ENCODE measurements at places on chromosomes 13 and 19.

GRCh38 chr13:110418944-110419343 is 111.9 kb downstream of the COL4A2 start:
- no peak for DNase-seq

DNA sequence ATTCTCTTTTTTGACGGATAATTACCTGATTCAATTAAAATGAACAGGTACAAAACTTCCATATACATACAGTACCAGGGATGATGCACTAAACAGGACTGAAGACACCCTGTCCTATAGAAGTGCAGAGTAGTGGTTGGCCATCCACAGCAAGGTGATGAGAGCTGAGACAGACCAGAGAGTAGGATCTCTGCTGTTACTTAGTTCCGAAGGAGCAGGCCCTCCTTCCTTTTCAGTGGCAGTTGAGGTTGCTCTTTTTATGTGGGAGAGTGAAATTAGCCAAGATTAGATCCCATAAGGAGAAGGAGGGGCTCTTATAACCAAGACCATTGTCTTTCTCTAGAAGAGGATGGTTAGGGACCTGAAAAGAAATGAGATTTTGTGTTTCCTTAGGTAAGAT is 4.0 kb downstream of the PDS5B start:
- no peak for DNase-seq

- DNase-seq, result no peak
Measured at GRCh38 chr19:6278051-6278450, 1.7 kb downstream of the MLLT1 start.

DNA sequence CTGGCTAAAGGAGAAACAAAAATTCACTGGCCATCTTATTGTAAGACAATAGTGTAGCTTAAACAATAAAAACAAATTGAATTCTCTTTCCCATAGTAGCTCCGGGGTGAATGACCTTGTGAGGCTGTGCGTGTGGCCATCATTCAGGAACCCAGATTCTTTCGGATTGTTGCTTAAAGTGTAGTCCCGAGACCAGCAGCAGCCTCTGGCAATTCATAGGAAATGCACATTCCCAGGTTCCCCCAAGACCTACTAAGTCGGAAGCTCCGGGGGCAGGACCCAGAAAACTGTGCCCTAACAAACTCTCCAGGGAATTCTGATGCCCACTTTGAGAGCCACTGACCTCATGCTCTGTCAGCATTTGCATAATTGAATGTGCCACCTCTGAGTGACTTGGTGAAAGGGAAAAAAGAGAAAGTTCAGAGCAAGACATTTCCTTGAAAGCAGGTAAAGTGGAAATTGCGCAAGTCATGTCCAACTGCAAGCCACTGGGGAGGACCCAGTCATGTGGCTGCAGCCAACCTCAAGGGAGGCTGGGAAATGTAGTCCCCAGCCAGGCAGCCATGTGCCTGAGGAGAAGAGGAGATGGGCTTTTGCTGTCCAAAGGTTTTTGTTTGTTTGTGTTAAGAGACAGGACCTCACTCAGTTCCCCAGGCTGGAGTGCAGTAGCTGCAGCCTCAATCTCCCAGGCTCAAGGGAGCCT is 50.7 kb upstream of the PNMA8B start:
- DNase-seq, result no peak

- no peak for DNase-seq
Measured at GRCh38 chr19:13864046-13864666, 12.8 kb upstream of the NANOS3 start.

GRCh38 chr13:94710881-94711560 is 1.3 kb downstream of the SOX21 start:
- no peak for DNase-seq

DNA sequence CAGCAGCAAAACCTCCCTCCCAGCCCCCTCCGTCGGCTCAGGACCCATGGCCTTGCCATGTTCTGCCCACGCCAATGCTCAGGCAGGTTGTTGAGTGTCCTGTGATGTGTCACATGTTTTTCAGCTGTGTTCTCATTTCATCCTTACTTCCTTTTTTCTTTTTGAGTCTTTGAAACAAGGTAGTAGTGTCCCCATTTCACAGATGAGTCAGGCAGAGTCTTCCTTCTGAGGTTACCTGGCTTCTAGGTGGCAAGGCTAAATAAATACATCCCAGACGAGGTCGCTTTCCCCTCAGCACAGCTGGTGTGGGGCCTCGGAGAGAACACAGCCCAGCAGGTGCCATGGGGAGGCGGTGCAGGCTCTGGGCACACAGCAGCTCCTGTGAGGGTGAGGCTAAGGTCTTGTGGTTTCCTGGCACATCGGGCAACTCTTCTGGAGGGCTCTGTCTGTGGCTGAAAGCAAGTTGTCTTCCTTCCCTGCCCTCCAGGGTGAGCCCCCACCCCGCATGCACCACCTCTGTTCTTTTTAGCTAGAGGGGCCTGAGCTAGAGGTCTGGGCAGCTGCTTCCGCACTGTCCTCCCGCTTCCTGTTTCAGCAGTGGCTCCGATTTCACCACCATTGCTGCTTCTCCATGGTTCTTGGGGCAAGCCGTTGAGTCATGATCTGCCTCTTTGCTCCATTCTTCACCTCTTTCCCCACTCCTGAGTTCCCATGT is 15.1 kb downstream of the PRAM1 start:
- peak; percentile 35 for DNase-seq

DNA sequence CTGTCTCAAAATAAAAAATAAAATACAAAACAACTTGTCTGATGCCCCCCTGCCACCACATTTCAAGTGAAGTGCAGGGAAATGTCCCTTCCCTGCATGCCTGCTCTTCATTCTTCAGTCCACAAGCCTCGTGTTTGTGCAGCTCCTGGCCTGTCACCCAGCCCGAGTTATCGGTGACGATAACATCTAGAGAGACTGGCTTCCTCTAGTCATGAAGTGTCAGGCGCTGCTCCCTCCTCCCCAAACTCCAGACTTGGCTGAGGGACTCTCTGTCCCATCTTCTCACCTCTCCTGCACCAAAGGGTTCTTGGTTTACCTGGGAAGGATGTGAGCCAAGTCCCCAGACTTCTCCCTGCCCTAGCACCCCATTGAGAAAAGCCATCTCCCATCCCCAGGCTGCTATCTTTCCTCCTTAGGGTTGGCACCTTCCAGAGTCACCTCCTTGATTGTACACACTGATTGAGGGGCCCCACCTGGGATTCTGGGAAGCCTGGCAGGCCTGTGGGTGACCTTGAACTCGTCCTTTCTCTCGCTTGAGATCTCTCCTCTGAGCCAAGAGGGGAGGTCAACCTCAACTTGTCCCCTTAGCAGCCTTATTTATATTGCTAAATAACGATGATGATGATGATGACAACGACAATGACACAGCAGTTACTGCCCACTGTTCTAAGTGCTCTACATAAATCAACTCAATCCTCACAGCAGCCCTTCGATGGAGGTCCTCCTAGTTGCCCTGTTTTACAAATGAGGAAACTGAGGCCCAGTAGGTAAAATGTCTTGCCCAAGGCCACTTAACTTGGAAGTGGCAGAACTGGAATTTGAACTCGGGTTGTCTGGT is 13.1 kb upstream of the PLAUR start:
- DNase-seq, result no peak

DNA sequence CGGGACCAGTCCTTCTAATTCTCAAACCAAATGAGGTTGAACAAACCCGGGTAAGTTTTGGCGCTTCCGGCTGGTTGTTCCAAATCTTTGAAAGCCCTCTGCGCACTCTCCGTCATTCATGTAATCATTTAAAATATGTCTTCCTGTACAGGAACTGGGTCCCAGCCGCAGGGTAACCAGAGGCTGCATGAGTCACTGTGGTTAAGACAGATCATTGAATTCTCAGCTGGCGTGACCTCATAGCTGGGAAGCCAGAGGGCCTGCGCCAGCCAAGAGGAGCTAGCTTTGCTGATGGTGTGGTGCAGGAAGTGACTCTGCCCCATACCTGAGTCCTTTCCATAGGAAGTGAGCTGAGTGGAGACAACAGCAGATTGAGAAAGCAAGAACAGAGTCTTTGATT is 135.2 kb downstream of the TSHZ3 start:
- peak; percentile 76 for DNase-seq

- DNase-seq, result no peak
Measured at GRCh38 chr19:20151617-20152145, 15.3 kb upstream of the ZNF486 start.

DNA sequence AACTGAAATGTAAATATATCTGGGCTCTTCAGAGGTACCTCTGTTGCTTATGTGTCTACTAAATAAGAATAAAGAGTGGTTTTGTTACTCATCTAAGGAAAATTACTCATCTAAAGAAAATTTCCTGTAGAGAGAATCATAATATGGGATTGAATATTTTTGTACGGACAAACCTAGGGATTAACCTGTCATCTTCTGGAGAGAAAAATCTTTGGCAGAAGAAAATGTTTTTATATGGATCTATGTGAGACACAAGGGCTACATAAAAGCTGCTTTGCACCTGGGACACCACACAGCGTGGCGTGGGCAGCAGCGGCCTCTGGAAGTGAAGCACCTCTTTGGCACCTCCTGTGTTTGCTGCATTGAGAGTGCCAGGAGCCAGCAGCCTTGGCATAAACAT is 242.9 kb upstream of the DACH1 start:
- DNase-seq, result no peak

DNA sequence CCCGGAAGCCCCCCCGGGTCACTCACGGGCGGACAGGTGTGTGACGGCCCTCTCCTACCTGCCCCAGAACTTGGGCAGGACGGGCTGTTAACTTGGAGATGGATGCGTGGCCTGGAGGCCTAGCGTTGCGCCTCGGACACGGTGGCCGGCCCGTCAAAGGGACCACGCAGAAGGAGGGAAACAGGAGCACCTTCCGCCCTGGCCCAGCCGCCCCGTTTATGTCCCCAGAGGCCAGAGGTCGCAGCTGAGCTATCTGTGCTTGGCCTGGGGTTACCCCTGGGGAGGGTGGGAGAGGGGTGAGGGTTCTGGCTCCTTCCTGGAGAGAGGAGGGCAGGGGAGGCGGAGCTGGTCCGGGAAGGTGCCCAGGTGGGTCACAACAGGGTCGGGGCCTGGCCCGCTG is 35.6 kb downstream of the GADD45B start:
- DNase-seq, result no peak

GRCh38 chr19:34664168-34664567 is 12.8 kb downstream of the SCGB2B2 start:
- no peak for DNase-seq

- no peak for DNase-seq
Measured at GRCh38 chr13:40341501-40341900, 324.9 kb downstream of the FOXO1 start.

DNA sequence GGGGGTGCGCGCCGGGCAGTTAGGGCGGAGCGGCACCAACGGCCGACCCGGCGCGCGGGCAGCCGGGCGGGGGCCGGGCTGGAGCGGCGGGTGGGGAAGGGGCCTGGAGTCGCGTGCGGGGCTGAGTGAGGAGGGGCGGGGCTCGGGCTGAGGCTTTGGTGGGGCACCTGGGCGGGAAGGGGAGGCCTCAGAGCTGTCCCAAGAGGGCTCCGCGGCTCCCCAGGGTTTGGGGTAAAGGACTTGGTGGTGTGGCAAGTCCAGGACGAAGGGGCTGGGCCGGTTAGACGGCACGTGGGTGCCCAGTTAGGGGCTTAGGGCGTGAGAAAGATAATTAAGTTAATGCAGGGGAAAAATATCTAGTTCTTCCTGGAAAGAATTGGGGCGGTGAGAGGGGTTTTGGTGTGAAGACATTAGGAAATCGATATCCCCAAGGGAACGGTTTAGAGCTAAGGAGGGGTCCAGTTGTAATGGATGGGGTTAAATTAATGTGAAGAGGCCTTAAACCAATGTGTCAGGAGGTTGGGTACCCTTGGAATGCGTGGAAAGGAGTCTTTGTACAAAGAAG is 496 bp downstream of the ZNF574 start:
- peak; percentile 36 for DNase-seq

- DNase-seq, result no peak
Measured at GRCh38 chr13:69793783-69794453, 313.7 kb upstream of the ATXN8OS start.

DNA sequence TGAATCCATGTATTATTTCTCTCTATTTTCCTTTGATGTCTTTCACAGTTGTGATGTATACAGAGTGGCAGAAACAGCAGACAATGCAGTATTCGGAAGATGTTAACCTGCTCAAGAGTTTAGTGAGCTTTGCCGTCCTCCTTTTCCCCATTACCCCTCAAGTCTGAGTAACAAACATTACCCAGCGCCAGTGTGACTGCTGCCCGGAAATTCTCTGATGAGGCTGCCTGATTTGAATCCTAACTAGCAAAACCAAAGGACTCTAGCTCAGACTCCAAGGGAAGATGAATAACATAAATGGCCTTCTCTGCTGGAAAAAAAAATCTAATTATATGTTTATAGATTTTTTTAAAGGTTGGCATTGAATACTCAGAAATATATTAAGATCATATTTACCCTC is 247.3 kb upstream of the SOX21 start:
- no peak for DNase-seq

DNA sequence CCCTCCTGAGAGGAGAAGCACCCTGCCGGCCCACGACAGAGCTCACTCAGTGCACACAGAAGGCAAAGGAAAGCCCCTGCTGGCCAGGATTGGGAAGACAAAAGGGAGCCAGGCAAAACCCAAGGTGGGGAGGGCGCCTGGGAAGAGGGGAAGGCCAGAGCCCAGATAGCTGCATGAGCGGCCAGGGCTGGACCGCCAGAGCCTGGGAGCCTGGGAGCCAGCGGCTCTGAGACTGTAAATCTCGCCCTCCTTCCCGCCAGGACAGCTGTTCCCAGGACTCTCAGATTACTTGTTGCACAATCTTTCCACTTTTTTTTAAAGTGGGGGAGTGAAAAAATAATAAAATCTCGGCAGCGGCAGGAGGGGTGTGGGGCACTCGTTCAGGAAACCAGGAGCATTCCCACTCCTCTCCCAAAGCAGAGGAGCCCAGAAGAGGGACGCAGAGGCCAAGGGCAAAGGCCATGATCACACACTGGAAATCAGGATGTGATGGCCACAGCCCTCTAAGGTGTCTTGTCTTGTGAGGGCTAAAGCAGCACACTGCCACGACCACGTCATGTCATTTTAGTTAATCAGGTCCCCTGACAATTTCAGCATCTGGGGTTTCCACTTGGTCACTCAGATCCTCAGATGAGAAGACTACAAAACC is 19.6 kb upstream of the EPHX3 start:
- no peak for DNase-seq

GRCh38 chr13:84672616-84673015 is 790.3 kb upstream of the SLITRK1 start:
- DNase-seq, result no peak

GRCh38 chr19:1522061-1522460 is 1.8 kb upstream of the PLK5 start:
- no peak for DNase-seq

GRCh38 chr13:20188667-20189553 is 3.8 kb downstream of the GJB2 start:
- no peak for DNase-seq

- no peak for DNase-seq
Measured at GRCh38 chr19:18093439-18094161, 4.0 kb upstream of the MAST3 start.

Measured in stimulated activated CD4-positive, alpha-beta T cell treated with anti-CD3 and anti-CD28 coated beads, Interleukin-12 subunit alpha, Interleukin-12 subunit beta, amount 100 ng/mL, for 4 hours (primary cell).